ENCODE measurements at places on chromosomes 13 and 19. TPM values are rescaled to one million over a fixed set of nuclear protein-coding genes. Genes with fewer than 3 reads are reported as not detected.

- no peak for DNase-seq
Observed at GRCh38 chr19:604355-604754, 14.7 kb downstream of the HCN2 start.

DNA sequence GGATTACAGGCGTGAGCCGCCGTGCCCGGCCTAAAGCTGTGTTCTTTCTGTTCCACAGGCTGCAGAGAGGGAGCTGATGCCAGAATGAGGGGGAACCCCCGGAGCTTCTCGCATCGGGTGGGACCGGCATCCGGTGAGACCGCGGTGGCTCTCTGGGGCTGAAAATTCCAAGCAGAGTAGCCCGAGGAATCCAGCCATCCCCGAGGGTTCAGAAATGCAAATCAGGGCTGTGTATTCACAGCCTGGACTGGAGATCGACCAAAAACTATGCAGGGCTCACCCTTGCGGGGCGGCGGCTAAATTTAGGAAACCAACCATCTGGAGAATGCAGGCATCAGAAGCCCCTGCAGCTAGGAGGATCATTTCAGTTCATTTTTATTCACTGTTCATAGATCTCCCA is 99.2 kb downstream of the GNG7 start:
- peak; percentile 57 for DNase-seq

DNA sequence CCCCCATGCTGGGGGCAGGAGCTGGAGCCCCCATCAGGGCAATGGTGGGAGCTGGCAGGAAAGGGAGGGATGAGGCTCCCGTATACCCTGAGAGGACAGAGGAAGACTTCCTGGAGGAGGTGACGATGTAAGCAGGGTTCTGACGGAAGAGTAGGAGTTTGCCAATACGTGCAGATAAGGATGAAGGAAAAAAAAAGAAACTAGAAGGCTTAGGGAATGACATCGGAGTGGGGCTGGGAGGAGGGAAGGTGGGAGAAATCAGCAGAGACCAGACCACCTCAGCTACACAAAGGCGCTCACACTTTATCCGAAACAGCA is 32.3 kb downstream of the ARHGEF18 start:
- no peak for DNase-seq

- no peak for DNase-seq
Observed at GRCh38 chr13:67134417-67135129, 95.6 kb downstream of the PCDH9 start.

- DNase-seq, result no peak
Observed at GRCh38 chr13:106686163-106686562, 118.2 kb upstream of the ARGLU1 start.

GRCh38 chr13:98738213-98738612 is 14.3 kb downstream of the SLC15A1 start:
- DNase-seq, result no peak

DNA sequence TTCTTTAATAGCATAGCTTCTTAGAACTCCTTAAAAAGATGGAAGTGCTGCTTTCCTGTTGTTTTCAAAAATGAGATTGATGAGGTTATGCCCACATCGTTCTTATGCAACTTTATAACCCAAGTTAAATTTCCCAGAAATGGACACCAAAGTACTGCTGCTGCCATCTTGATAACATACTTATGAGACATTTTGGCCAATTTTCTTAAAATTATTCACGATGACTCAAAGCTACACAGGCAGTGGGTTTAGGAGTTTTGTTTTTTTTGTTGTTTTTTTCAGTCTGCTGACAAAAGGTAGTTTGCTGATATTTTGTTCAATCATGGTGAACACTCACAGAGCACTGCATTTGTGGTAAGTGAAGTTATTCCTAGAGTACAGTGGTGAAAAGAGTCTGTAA is 54.9 kb upstream of the RFC3 start:
- DNase-seq, result no peak

GRCh38 chr13:109790942-109791605 is 4.7 kb upstream of the IRS2 start:
- no peak for DNase-seq

DNA sequence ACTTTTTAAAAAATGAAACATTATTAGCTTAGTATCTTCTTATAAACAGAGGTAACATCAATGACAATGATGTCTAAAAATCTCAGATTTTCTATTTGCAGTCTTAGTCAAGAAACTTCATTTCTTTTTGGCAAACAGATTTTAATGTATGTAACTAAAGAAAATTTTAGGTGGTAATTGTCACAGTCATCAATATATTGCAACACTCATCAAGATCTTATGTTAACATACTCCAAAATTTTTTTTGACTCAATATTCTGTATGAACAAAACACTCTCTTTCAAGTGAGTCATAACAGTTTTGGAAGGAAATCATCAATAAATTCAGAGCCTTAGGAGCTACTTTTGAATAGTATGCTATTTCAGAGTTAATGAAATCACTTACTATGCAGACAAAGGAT is 1507.6 kb downstream of the SLITRK1 start:
- DNase-seq, result no peak

Gene EIF3K
- total RNA-seq, result 416 TPM

Gene USHBP1
- total RNA-seq, result 12.3 TPM
